Myometrial cell (primary cell): ENCODE measurements at places on chromosomes 4 and X. TPM values are rescaled to one million over a fixed set of nuclear protein-coding genes. Genes with fewer than 3 reads are reported as not detected.

Gene UGT2B17
- not detected in 2 replicates for total RNA-seq

Gene PRSS12
- total RNA-seq: 1.1 and 2.3 TPM in 2 replicates

Gene BRS3
- not detected in 2 replicates for total RNA-seq

Gene BEND4
- 0.29 TPM in 1 of 2 replicates, not detected in the other for total RNA-seq

Gene GK2
- total RNA-seq: not detected in 2 replicates

Gene P2RY4
- not detected in 2 replicates for total RNA-seq

Gene TRAPPC2
- total RNA-seq: 11.2 and 15.9 TPM in 2 replicates

Gene CLGN
- 8.9 and 11.2 TPM in 2 replicates for total RNA-seq

Gene STEEP1
- 20.2 and 23.7 TPM in 2 replicates for total RNA-seq

Gene RHOH
- 0.53 TPM in 1 of 2 replicates, not detected in the other for total RNA-seq

Gene HMX1
- total RNA-seq: 0.58 TPM in 1 of 2 replicates, not detected in the other

Gene CLCN4
- total RNA-seq: under 0.01 and 0.53 TPM in 2 replicates

Gene TBC1D8B
- total RNA-seq: 8.6 and 12.8 TPM in 2 replicates

Gene NHS
- 0.53 and 0.58 TPM in 2 replicates for total RNA-seq

Gene S100G
- total RNA-seq: not detected in 2 replicates

Gene CMC4
- 17.6 and 22.7 TPM in 2 replicates for total RNA-seq

Gene CCDC110
- 0.58 and 0.71 TPM in 2 replicates for total RNA-seq

Gene ELK1
- 37.0 and 38.1 TPM in 2 replicates for total RNA-seq

Gene PNCK
- total RNA-seq: not detected in 2 replicates

Gene SOD3
- total RNA-seq: 1.4 and 5.3 TPM in 2 replicates

Gene SYN1
- total RNA-seq: 0.18 and 0.29 TPM in 2 replicates

Gene KCND1
- 1.4 and 2.0 TPM in 2 replicates for total RNA-seq

Gene ATOH1
- total RNA-seq: not detected in 2 replicates

Gene CEP44
- 10.8 and 14.1 TPM in 2 replicates for total RNA-seq

Gene CD99L2
- total RNA-seq: 76.4 and 92.5 TPM in 2 replicates

Gene FGFBP1
- total RNA-seq: not detected in 2 replicates

Gene PAGE2
- total RNA-seq: not detected in 2 replicates

Gene PRRG1
- total RNA-seq: 10.7 and 11.3 TPM in 2 replicates

Gene SH3RF1
- 14.5 and 15.0 TPM in 2 replicates for total RNA-seq

Gene COX7B2
- not detected in 2 replicates for total RNA-seq

Gene FGF16
- not detected in 2 replicates for total RNA-seq

Gene MID2
- total RNA-seq: 11.7 and 13.5 TPM in 2 replicates

Gene TLR2
- not detected in 2 replicates for total RNA-seq

Gene GPRIN3
- total RNA-seq: under 0.01 and 0.35 TPM in 2 replicates

Gene TLL1
- under 0.01 TPM in 2 replicates for total RNA-seq

Gene CXCL11
- not detected in 2 replicates for total RNA-seq
